ENCODE measurements at places on chromosomes 5 and 9.

DNA sequence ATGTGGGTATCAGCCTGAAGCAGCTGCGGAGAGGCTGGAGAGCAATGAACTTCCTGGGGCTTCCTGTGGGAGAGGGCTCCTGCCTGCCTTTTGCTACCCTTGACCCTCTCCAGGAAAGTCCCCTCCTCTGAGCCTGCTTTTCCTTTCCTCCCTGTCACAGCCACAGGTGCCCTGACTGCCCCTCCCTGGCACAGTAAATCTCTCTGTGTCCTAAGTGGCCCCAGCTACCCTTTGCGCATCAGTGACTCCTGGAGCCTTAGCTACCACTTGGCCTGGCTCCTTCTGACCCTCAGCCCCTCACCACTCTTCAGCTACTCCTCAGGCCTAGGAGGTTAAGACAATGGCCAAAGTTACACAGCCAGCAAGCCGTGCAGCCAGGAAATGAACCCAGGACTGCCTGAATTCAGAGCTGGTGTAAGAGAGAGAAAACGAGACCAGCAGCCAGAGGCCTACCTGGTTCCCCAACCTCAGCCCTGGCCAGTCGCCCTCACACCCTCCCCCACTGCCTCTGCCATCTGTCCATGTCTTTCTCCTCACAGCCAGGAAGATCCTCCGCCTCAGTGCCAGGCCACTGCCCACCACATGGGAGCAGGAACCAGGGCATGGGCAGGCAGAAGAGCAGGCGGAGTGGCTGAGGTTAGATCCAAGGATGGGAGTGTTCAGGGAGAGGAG lies 18.6 kb downstream of the CNTFR start:
- no peak for DNase-seq

DNA sequence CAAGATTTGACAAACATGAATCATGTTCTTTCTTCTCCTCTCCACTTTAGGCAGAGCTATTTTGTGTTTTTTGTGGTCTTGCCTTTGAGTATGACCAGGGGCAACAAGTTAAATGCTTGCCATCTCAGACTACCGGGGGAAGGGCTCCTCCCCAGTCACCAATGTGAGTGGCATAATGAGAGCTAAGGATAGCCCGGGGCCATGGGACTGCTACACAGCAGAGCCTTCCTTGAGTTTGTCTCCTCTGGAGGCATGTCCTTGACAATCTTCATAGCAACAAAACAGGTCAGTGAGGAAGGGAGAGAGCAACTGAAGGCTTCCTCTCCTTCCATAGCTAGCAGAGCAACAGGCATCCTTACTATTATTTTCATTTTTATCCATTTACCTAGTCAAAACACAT lies 299.3 kb downstream of the ENC1 start:
- no peak for DNase-seq

DNA sequence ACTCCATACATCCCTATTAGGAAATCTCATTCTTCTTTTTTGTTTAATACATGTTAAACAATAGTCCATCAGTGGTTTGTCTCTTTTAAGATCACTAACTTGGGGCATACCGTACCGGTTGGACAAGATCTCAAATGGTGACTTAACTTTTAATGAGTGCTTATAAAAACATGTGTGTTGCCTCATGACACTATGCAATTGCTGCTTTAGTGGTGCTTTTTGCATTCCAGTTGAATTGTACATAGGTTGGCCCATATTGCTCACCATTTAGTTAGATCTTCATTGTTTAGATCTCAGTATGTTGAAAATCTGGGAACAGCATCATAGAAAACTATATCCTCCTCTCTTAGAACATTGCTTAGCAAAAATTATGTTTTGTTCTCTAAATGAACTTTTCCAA lies 17.8 kb downstream of the C9orf85 start:
- no peak for DNase-seq

GRCh38 chr9:37029776-37030610 lies 4.1 kb downstream of the PAX5 start:
- DNase-seq, result no peak

DNA sequence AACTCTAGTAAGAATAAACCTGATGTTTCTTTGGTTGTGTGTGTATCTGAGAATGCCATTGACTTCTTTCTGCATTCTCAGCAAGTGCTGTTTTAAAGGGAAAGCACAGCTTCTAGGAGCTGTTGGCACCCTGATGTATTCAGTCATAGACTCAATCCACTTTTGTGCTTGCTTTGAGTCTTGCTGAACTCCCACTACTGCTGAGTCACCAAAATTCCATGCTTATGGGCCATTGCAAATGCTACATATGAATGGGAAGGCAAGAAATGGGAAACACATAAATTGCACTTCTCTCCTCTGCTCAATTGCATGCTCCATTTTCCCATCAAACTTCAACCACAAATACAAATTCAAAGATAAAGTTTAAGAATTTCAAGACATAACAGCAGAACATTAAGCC lies 9.8 kb upstream of the FTMT start:
- no peak for DNase-seq

DNA sequence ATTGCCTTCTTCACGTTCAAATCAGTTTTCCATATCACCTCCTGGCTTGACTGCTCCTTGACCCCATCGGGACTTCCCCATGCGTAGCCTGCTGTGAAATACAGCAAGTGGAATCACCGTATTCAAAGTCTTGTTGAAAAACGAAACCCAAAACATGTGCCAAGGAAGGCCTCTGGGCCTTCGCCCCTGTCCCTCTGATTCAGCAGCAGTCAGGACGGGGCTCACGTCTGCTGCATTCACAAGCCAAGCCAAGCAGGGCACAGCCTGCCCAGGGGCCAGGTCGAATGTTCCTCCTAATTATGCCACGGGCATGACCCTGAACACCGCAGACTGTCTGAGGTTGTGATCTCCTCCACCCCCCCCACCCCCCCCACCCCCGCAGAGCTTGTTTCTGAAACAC lies 960 bp upstream of the CTNND2 start:
- no peak for DNase-seq

Data from NCI-H2107 (cell line).